ENCODE measurements at places on chromosomes 6 and 20. TPM values are rescaled to one million over a fixed set of nuclear protein-coding genes. Genes with fewer than 3 reads are reported as not detected.

PNLDC1 gene
- not detected for total RNA-seq

NOTCH4 gene
- total RNA-seq, result 2.6 TPM

MYCT1 gene
- total RNA-seq, result 0.10 TPM

KHDC1 gene
- 2.1 TPM for total RNA-seq

BPIFA1 gene
- not detected for total RNA-seq

SCRT2 gene
- total RNA-seq, result not detected

PBOV1 gene
- total RNA-seq, result not detected

MEI4 gene
- not detected for total RNA-seq

DLL1 gene
- total RNA-seq, result 2.7 TPM

IMPG1 gene
- not detected for total RNA-seq

SLC22A3 gene
- total RNA-seq, result 2.2 TPM

FNDC1 gene
- not detected for total RNA-seq

C6orf58 gene
- not detected for total RNA-seq

LY86 gene
- total RNA-seq, result not detected

MAS1L gene
- not detected for total RNA-seq

IPCEF1 gene
- under 0.01 TPM for total RNA-seq

NOX3 gene
- total RNA-seq, result not detected

PNRC1 gene
- 46.5 TPM for total RNA-seq

C4B gene
- 0.72 TPM for total RNA-seq

EDN3 gene
- not detected for total RNA-seq

ZBTB46 gene
- total RNA-seq, result 3.4 TPM

DNAH8 gene
- total RNA-seq, result not detected

SLC32A1 gene
- not detected for total RNA-seq

ZNF391 gene
- 3.7 TPM for total RNA-seq

TRIM10 gene
- not detected for total RNA-seq

SUN5 gene
- not detected for total RNA-seq

GSTA3 gene
- not detected for total RNA-seq

ADTRP gene
- total RNA-seq, result 0.48 TPM

FAM162B gene
- not detected for total RNA-seq

KCNK16 gene
- total RNA-seq, result not detected

HLA-DOA gene
- not detected for total RNA-seq

ZKSCAN4 gene
- total RNA-seq, result 5.0 TPM

CEBPB gene
- 36.7 TPM for total RNA-seq

CSTF1 gene
- 123 TPM for total RNA-seq

TFAP2D gene
- not detected for total RNA-seq

Measured in RPMI7951 (cell line).